ENCODE measurements at places on chromosomes 6 and 20.

GRCh38 chr6:37713529-37714119, 15.9 kb upstream of the MDGA1 start:
- no peak for DNase-seq

- DNase-seq, result no peak
These were observed 69.3 kb upstream of the MYL9 start for GRCh38 chr20:36471885-36472636.

DNA sequence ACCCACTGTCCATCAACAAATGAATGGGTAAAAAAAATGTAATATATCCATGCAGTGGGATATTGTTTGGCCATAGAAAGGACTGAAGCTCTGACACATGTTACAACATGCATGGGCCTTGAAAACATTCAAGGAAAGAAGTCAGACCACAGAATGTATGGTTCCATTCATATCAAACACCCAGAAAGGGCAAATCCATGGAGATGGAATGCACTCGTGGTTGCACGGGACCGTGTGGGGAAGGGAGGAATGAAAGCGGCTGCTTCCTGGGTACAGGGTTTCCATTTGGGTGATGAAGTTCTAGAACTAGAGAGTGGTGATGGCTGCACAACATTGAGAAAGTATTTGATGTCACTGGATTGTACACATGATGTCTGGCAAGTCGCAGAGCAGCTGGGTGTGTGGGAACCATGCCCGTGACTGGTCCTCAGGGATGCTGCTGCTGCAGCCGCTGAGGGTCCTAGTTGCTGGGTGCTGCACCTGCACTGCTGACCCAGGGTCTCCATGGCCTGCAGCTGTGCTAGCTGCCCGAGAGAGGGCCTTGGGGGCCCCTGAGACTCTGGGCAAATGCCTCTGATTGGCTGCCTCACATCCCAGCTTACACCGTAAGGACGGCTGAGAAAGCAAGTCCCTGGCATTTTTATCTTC, 220.3 kb downstream of the NRN1 start:
- no peak for DNase-seq

GRCh38 chr6:44219815-44220784, 3.3 kb upstream of the SLC29A1 start:
- no peak for DNase-seq

DNA sequence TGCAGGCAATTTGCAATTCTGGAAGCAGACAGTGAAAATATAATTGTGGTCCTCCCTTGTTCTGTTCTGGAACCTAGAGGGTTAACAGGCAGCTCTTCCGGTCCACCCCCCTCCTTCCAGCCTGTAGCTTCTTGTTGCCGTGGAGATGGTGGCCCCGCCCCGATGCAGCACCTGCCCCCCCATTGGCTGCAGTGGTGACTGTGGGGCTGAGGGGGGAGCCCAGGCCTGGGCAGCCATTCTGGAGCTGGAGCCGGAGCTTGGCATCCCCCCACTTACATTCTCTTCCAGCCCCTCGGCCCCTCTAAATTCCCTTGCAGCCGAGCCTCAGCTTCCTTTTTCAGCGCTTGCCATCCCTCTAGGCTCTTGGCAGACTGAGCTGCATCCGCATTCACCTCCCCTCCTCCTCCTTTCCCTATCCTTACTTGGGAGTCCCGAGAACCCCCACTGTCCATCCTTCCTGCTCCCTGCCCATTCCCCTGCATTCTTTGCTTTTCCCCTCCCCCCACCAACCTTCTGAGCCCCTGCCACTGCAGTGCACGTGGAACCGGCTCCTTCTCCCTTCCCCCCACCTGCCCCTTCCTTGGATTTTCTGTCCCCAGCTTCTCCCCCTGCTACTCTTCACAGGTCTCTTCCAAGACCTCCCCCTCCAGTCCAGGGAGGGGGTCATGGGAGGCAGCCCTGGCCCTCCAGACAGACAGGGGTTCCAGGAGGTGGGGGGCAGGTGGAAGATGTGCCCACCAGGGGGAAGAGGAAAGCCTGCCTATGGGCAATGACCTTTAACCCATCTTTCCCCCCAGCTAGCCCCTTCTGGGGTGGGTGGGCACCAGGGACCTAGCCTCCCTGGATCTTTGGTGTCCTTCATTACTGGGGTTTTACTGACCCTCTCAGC, 11.4 kb downstream of the SYNGAP1 start:
- peak; percentile 89 for DNase-seq

- no peak for DNase-seq
These were observed 12.5 kb upstream of the EBF4 start for GRCh38 chr20:2680046-2680445.

- DNase-seq, result no peak
These were observed 72.2 kb downstream of the SENP6 start for GRCh38 chr6:75673884-75674283.

GRCh38 chr6:90168693-90169131, 127.9 kb downstream of the BACH2 start:
- DNase-seq, result no peak

- no peak for DNase-seq
These were observed 2.7 kb downstream of the BMP2 start for GRCh38 chr20:6769903-6770785.

DNA sequence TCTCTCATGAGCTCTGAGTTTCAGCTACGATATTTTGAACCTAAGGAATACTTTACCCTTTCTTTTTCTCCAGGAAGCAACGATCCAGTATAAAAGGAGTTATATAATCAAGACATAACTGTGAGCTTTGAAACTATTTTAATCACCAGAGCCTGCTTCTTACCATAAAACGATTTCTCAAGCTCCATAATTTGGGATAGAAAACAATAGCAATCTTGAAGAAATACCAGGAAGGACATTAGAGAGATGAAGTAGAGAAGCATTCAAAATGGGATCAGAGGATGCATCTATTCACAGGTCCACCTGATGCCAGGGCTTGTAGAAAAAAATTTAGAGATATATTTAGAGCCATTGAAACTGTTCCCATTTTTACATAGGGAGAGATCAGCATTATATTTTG, 135.9 kb downstream of the FUT9 start:
- DNase-seq, result no peak

- no peak for DNase-seq
These were observed 137.9 kb downstream of the VEGFA start for GRCh38 chr6:43907789-43908472.

GRCh38 chr20:49677777-49678758, 35.6 kb downstream of the B4GALT5 start:
- no peak for DNase-seq

- DNase-seq, result no peak
These were observed 100.8 kb downstream of the DLL1 start for GRCh38 chr6:170190046-170190445.

DNA sequence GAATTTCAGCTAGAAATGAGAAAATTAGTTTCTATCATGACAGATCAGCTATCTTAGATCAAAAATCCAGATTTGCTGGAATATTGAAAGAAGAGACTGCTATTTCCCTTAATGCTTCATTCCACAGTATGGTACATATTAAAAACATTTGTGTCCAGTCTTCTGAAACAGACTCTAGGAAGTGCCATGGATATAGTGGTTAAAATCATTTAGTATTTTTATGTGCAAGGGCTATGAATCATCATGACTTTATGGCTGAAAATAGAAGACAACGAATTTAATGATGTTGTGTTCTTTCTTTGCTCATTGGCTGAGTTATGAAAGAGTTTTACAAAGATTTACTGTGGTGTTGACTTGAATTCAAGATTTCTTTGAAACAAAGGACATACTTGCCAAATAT, 146.6 kb downstream of the ANKRD60 start:
- no peak for DNase-seq

DNA sequence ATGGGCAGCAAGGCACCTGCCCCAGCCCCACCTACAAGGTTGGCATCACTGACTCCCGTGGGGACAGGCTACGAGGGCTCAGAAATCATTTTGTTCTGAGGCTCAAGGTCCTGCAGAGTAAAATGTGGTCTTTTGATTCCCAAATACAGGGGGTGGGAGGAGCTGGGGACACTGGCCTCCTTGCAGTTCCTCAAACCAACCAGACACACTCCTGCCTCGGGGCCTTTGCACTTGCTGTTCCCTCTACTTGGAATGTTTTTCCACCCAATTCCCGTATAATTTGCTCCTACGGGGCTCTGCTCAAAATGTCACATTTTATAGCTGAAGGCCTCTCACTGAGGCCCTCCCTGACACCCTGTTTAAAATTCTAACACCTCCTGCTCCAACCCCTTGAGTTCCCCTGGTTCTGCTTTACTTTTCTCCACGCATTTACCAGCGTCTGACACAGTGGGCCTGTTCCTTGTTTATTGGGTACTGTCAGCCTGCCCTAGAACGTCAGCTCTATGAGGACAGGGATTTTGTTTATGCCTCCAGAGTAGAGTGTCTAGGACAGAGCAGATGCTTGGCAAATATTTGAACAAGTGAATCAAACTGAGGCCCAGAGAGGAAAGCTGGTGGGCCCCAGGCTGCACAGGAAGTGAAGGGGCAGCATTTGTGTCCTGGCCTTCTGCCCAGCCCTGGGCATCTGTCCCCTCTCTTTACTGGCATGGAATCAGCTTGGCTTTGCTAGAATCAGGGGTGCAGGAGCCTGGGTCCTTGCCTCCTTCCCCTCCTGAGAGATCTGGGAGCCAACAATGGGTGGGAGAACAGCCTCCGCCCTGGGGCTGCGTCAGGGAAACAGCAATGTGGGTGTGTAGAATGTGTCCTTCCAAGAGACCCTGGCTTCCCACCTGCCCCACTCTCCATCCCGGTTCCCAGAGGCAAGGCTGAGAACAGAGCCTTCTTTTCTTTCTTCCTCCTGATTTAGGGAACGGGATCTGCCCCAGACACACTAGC, 18.5 kb downstream of the NOL4L start:
- DNase-seq, result no peak

- DNase-seq, result no peak
These were observed 685.5 kb upstream of the FLRT3 start for GRCh38 chr20:15022921-15023320.

DNA sequence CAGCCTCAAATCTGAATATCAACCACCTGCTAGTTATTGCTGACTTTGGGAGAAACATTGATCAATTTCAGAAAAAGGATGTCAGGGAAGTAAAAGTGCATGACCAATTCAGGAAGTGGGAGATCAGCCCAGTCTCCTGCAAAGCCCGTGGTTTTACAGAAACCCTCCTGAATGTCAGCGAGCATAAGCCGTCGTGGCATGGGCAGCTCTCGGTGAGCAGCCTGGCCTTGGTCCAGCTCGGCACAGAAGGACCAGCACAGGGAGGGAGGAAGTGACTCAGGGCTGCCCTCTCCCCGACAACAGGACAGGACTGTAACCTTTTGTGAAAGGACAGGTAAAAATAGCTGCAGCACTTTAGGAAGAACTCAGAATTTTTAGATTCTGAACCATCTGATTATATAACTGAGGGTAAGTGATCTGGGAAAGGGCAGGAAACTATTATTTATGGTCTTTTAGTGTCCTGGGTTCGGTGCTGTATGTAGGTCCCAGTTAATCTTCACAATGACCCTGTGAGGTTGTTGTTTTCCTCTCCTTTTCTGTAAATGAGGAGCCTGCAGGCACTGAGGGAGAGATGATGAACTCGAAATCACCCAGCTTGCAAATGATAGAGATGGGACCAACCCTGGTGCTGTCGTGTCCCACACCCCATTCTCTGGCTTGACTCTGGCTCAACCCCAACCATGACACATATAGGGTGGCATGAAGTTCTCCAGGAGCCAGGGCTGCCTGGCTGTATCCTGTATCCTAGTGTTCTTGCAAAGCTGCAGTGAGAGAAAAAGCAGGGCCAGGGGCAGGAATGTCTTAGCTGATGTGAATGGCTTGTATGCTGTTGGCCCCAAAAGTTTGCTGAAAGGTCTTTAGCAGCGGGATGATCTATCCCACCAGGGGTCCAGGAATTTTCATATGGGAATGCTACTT, 37.6 kb downstream of the NRN1 start:
- no peak for DNase-seq

DNA sequence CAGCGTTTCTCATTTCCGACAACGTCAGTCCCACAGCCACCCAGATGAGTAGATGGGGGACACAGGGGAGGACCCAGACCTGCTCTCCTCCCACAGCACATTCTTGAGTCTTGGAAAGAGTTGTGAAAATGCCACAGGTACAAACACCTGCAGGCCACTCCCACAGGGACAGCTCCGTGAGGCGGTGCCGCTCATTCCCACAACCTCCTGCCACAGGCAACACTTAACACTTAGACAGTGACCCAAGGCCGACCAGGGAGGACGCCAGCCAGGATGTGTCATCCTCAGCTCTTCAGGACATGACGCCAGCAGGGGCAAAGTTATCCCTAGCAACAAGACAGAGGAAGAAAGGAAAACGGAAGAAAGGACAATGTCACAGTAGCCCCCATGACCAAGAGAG, 22.9 kb upstream of the HLA-B start:
- DNase-seq, result no peak

DNA sequence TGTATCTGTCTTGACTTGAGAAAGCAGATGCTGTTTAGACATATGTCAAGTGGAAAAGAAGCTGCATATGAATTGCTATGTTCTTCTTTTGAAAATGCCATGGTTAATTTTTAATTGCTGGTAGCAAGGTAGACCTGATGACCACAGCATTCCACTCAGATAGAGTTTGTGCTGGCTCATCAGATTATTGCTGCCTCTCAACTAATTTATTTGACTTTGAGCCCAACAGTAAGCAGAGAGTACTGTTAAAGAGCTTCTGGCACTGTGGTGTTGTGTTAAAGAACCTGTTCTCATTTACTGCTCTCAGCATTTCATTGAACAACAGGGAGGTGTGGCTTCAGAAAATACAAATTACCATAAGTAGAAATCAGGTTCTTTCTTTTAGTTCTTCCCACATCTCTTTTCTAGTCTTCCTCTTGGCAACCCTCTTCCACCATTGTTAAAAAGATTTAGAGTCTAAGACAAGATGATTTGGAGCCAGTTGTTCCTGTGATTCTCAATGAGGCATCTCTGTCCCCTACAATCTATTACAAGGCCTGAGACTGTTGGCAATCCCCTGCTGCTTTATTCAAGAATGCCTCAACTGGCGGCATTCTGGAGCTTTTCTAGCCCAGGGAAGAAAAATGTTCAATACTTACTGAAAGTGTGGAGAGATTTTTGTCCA, 967.6 kb upstream of the GJE1 start:
- DNase-seq, result no peak

GRCh38 chr20:16785226-16785625, 37.1 kb downstream of the OTOR start:
- no peak for DNase-seq

DNA sequence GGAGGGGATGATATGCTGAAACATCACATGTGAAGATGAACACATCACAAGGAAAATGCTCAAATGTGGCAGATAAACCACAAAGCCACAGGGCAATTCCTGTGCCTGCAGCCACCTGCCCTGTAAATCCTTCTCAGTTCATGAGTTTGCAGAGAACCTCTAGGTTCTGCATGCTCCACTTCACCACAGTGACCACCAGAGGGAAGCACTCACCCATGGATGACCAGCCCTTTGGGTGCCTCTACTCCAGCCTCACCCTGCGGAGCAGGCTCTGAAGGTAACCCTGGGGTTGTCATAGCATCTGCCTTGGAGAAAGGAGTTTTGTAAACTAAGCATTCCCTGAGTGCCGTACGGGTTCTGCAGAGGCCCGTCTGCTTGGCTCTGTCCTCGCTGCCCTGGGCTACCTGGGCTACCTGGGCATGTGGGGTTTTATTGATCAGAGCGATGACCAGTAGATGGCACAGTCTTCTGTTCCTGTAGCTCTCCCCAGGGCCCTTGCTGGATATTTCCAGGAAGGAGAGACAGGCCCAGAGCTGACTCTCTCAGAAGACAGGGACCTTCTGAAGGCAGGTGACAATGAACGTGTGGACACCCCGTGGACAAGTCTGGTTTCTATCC, 31.7 kb upstream of the CST1 start:
- DNase-seq, result peak; percentile 8

Data from OCI-LY7 (cell line).